ENCODE measurements at places on chromosomes 12 and 14.
A peak's percentile ranks its signal among the peaks of the same experiment; 100 is the strongest.

DNA sequence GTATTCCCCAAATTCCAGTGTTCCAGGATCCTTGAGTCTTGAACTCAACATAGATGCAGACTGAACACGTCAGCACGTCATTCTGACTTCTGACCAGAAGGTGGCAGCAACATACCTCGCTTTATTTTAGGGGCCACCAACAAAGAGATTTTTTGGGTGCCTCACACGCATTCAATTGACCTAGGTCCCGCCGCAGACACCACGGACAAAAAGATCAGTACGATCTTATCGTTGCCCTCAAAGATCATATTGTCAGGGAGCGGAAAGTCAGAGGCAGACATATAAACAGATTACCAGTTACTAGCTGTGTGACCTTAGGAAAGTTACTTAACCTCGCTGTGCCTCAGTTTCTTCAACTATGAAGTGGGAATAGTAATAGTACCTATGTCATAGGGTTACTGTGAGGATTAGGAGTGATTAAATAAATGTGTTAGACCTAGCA, 6.5 kb upstream of the PRPH start:
- no peak for DNase-seq

GRCh38 chr12:98572010-98572409, 21.5 kb upstream of the SLC25A3 start:
- no peak for DNase-seq

DNA sequence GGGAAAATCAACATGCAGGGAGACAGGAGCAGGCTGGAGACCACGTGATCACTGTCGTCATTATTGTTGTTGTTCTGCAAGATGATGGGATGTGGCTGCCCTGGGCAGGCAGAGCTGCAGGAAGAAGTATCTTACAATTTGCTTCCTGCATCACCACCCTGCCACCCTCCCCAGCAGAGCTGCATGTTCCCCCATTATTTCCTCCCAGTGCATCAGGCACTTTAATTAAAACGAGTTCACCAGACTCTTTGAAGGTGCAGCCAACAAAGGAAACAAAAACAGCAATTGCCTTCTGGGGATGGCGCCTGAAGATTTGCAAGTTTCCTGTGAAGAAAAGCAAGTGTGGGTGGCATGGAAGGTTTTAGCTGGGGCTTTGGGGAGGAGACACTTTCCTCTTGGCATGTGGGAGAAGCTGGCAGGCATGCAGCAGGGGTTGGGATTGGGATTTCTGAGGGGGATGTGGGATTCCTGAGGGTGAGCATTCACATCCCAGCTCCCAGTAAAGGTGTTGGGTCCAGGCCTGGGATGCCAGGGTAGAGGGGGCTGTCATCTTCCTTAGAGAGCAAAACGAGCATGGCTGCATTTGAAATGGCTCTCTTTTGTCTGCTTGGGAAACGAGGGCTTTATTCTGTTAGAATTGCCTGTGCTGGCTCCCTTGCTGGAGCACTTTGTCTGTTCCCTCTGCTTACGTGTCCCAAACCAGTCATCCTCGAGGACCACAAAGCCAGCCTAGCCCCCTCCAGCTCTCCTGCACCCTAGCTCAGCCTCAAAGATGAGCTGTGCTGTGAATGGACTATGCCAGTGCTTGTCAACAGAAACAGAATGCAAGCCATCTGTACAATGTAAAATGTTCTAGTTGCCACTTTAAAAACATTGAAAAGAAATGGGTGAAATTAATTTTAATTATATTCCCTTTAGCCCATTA, 11.5 kb upstream of the C14orf132 start:
- DNase-seq = no peak

GRCh38 chr12:106238146-106238545, 9.7 kb downstream of the CKAP4 start:
- DNase-seq = no peak

- no peak for DNase-seq
Measured at GRCh38 chr14:100675699-100676684, 50.7 kb upstream of the DLK1 start.

DNA sequence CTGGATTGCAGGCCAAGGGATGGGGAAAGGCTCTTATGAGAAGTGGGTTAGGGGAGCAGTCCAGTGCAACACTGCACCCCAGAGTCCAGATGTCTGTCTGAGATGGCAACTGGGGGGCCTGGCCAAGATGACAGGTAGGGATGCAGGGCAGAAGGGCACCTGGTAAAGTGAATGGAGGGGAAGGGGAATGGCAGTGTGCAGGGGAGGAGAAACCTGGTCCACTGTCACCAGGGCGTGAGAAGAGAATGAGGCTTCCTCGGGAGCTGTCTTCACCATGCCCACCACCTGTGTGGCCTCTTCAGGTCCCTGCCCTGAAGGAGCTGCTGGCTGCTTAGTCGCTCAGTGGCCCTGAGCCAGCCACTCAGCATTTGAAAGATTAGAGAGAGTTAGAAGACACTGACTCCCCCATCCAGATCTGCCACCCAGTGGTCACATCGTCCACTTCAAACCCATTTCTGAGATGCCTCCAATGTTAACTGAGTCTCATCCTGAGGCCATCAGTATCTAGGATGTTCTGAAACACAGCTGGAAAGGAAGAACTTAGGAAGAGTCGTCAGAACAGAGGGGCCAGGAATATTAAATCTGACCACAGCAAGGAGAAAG, 57.3 kb downstream of the PLEKHG3 start:
- DNase-seq = no peak

DNA sequence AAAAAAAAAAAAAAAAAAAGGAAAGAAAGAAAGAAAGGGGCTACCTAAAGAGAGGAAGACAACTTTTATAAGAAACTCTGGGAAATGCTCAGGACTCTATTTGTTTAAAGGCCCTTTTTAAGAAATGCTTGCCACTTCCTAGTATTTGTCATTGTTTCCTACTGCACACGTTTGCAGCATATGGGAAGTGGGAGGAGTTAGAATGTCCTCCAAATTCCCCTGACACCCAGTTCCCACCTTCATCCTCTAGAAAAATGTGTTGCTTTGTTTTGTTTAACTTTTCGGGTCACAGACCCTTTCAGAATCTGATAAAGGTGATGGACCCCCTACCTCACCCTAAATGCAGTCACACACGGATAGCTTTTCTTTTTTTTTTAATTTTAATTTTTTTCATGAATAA, 40.8 kb downstream of the NINJ2 start:
- no peak for DNase-seq

GRCh38 chr12:4353785-4354208, 25.7 kb downstream of the FGF23 start:
- DNase-seq = no peak

- DNase-seq = no peak
Measured at GRCh38 chr14:53341324-53341723, 188.2 kb upstream of the DDHD1 start.

DNA sequence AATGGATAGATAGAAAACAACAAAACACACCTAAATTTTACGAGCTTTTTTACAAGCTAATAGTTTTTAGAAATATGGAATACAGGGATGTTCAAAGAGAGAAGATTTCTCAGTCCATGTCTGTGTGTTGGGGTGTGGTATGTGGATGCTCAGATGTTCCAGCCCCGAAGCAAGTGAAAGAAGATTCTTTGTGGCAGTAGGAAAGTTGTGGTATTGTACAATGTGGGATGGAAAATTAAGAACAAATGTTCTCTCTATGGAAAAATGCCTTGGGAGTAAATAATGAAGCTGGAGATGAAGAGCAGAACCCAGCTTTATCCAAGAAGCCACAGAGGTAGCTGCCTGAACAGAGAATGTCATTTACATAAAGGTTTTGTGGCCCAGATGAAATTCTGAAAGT, 150.3 kb upstream of the PRKD1 start:
- DNase-seq = no peak

- DNase-seq = peak; percentile 99
Measured at GRCh38 chr12:2812290-2813213, at the start of gene ITFG2. ITFG2 (plus strand) TSS chr12:2812668; CDS start chr12:2812761, 93 bp downstream.

DNA sequence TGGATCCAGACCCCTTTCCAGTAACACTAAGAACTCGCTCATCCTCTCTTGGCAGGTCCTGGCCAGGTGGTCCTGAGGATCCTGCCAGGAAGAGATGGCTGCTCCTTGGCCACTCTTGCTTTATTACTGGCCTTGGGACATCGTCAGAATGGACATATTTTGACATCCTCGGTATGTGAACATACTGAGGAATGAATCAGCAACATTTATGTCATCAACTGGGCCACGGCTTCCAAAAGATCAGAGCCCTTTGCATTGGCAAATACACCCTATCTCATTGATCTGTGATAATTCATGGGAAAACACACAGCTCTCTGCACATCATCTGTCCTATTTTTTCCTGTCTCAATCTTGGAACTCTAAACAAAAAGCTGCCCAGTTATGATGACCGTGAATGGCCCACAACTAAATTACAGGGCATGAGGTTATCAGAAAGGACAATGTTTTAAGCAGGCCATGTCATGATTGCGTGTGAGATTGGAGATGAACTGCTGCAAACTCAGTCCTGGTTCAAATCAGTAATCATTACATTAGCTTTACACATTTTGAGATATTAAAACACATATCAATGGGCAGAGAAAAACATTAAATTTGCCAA, 1325.8 kb downstream of the AACS start:
- no peak for DNase-seq

DNA sequence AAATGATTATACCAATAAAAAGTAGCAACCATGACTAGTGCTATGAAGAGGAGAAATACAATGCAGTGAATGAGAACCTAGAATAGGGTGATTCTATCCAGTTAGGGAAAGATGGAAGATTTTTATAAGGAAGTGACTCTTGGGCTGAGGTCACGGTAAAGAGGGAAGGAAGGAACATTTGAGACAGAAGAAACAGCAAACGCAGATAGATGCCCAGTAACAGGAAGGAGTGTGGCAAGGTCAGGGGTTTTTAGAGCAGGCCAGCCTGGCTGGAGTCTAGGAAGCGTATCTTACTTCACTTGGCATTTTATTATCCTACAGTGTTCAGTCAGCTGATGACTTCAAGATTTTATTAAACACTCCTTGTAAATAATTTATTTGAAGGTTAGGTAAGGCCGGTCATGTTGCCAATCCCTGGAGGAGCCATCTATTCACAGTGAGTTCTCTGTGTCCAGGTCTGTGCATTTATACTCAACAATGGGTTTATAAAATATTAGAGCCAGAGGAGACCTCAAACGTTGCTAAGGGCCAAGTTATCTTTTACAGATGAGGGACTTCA, 170.6 kb downstream of the PRKCH start:
- DNase-seq = no peak

- peak; percentile 35 for DNase-seq
Measured at GRCh38 chr12:3202734-3203446, 125.7 kb downstream of the TSPAN9 start.
